ENCODE measurements at places on chromosomes 16 and 17. TPM values are rescaled to one million over a fixed set of nuclear protein-coding genes. Genes with fewer than 3 reads are reported as not detected.

GRCh38 chr17:67449065-67449464, 72.0 kb downstream of the PITPNC1 start:
- peaks cover 21% of the 10 kb centered on the region for H3K4me1 ChIP-seq
- H3K36me3 ChIP-seq = no peaks in the 10 kb centered on the region
- H3K27ac ChIP-seq = no peak overlapping the region
- no peak overlapping the region for H3K4me3 ChIP-seq
- DNase-seq = no peak
- no peaks in the 10 kb centered on the region for H3K27me3 ChIP-seq

GRCh38 chr16:502179-502943, 25.2 kb upstream of the CAPN15 start:
- DNase-seq = peak; percentile 63
- no peaks in the 10 kb centered on the region for H3K27me3 ChIP-seq
- no peak overlapping the region for H3K4me3 ChIP-seq
- peaks cover 35% of the 10 kb centered on the region for H3K36me3 ChIP-seq
- H3K4me1 ChIP-seq = no peaks in the 10 kb centered on the region

DNA sequence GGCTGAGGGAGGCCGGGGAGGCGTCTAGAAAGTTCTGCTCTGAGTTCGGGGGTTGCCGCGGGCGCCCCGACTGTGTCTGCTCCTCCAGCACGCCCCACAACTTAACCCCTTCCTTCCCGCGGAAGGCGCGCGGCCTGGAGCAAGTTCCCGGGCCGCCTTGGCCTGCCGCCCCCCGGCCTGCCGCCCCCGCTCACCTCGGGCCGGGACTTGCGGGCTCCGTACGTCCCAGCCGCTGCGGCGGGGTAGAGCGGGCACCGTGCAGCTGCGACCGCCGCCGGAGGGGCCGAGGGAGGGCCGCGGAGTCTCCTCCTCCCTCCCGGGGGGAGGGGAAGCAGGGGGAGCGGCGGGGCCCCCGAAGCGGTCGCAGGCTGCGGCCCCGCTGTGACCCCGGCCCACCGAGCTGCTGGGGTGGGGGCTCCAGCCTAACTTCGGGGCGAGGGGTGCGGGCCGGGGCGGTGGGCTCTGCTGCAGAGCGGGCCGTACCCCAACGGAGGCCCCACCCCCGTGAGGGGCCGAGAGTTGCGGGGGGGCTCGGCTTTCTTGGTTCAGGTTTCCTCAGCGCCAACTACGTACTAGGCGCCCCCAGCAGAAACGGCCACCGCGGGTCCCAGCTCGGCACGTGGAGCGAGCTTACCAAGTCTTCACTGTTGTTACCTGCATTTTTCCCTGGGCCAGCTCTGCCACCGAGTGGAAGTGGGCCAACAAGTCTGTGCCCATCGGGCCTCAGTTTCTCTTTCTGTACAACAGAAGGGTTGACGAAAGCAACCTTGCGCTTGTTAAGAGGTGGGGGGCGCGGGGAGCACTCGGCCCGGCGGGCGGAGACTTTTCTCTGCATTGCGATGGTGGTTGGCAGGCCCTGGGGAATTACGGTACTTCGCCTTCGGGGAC, at the start of gene CCDC102A:
TSS of gene CCDC102A (minus strand) at position 266 of the 888 bp plus-strand sequence. CDS start 7,394 bp downstream, outside the sequence.
- peak within 1 kb of the TSS; percentile 94 for H3K4me3 ChIP-seq
- H3K4me1 ChIP-seq = peaks cover 49% of the 10 kb centered on the region
- no peaks in the 10 kb centered on the region for H3K36me3 ChIP-seq
- peak within 1 kb of the TSS; percentile 94 for H3K27ac ChIP-seq
- peak; percentile 28 for DNase-seq
- no peaks in the 10 kb centered on the region for H3K27me3 ChIP-seq

DNA sequence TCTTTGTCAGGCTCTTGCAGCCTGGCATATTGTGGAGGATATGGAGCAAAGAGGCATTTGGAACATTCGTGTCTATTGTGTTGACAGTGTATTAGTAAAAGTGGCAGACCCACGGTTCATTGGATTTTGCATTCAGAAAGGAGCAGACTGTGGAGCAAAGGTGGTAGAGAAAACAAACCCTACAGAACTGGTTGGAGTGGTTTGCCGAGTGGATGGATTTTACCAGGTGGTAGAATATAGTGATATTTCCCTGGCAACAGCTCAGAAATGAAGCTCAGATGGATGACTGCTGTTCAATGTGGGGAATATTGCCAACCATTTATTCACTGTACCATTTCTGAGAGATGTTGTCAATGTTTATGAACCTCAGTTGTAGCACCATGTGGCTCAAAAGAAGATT, 44.5 kb downstream of the EFCAB13 start:
- DNase-seq = no peak
- no peak overlapping the region for H3K27ac ChIP-seq
- no peaks in the 10 kb centered on the region for H3K4me1 ChIP-seq
- no peak overlapping the region for H3K4me3 ChIP-seq
- H3K27me3 ChIP-seq = no peaks in the 10 kb centered on the region
- no peaks in the 10 kb centered on the region for H3K36me3 ChIP-seq

DNA sequence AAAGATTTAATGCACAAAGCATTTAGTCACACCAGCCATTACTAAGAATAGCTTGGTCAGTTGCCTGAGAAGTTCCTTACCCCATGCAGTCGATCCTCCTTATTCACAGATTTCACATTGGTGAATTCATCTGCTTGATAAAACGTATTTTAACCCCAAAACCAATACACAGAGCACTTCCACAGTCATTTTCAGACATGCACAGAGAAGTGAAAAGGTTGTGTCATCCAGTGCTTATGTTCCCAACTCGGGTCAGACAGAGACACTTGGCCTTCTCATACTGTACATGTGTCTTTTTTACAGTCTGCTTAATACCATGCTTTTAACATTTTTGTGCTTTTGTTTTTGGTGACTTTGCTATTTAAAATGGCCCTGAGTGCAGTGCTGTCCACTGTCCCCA, 219.7 kb downstream of the SPECC1 start:
- H3K4me1 ChIP-seq = peaks cover 11% of the 10 kb centered on the region
- H3K36me3 ChIP-seq = peaks cover 38% of the 10 kb centered on the region
- H3K4me3 ChIP-seq = no peak overlapping the region
- no peak for DNase-seq
- H3K27ac ChIP-seq = no peak overlapping the region
- H3K27me3 ChIP-seq = no peaks in the 10 kb centered on the region

DNA sequence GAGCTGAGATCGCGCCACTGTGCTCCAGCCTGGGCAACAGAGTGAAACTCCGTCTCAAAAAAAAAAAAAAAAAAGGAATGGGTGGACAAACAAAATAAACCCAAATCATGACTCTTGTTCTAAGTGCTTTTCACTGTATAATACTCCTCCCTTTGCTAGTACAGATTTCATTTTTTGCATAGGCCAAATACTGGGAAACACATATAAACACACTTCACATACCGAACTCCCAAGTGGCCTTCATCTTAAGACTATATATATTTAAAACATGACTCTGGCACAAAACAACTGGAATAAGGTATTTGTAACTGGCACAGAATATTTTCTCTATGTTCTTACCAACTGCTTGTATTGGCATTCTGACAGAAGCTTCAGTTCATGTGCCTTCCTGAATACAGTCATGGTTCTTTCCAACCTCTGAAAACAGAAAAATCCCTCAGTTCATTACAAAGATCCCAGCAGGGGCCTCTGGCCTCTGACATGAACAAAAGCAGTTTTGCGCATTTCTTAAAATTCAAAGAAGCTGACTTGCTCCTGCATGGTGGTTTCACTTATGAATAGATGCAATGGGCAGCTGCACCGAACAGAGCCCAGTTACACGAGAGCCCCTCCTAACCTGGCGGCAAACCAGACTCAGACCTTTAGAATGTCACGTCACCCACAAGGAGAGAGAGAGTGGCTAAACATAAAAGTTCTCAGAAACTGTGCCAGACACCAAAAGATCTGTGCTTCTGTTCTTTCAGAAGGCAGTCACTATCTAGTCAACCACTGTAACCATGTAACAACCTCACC, 19.1 kb upstream of the COPRS start:
- peaks cover 100% of the 10 kb centered on the region for H3K36me3 ChIP-seq
- no peaks in the 10 kb centered on the region for H3K4me1 ChIP-seq
- no peak overlapping the region for H3K27ac ChIP-seq
- H3K27me3 ChIP-seq = no peaks in the 10 kb centered on the region
- no peak for DNase-seq

GRCh38 chr17:76033139-76033538, 6.0 kb upstream of the EVPL start:
- H3K27ac ChIP-seq = no peak overlapping the region
- no peaks in the 10 kb centered on the region for H3K27me3 ChIP-seq
- no peak overlapping the region for H3K4me3 ChIP-seq
- DNase-seq = no peak

DNA sequence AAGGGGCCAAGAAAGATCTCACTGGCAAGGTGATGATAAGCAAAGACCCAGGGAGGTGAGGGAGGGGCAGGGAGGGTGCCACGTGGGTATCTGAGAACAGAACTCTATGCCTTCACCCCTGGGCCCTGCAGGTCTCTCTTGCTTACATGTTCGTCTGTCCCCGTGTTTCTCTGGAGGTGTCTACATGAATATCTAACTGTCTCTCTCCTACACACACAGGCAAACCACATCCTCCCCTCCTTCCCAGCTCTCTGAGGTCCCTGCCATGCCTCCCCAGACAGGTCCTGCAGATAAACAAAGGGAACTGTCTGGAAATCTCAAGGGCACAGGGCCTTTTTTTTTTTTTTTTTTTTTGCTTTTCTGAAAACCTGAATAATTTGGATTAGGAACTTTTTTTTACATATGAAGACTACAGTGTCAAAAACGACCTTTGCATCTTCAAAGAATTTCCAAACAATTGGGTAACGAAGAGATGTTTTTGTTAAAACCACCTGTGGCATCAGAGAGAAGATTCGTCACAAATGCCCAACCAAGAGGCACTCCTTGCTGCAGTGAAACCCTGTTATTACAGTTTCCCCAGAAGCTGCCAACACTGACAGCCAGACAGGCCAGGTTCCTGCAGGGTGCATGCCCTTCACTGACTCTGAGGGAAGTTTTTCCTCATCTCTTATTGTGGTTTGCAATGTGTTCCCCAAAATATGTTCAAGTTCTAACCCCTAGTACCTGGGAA, 17.8 kb downstream of the PLLP start:
- peaks cover 72% of the 10 kb centered on the region for H3K4me1 ChIP-seq
- H3K27me3 ChIP-seq = no peaks in the 10 kb centered on the region
- H3K36me3 ChIP-seq = peaks cover 2% of the 10 kb centered on the region
- H3K27ac ChIP-seq = peak overlapping the region; percentile 92
- peak; percentile 61 for DNase-seq

DNA sequence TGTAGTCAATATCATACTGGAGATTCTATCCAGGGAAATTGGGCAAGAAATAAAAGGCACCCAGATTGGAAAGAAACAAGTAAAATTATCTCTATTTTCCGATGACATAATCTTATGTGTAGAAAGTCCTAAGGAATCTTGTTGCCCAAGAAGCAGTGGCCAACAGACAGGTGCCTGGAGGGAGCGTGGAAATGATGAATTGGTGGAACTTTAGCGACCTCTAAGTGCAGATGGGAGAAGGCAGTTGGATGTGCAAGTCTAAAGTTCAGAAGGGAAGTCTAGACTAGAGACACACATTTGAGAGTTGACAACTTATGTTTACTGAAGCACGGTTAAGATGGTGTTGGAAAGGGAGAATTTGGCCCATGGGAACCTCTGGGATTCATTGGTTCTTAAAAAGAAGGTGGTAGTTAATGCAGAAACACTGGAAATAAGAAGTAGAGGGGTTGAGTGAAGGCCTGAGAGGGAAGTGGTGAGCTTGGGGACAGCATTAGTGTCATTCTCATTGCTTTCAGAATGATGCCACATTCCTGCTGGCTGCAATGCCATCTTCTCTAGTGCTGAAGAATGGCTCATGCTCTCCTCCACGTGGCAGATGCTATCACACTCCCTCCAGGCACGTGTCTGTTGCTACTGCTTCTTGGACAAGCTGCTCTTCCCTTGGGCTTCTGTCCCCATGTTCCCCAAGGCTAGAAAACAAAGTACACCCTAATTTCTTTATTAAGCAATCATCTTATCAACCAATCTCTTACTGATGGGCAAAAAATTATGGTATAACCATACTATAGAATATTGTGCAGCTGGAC, 24.0 kb downstream of the TAT start:
- no peaks in the 10 kb centered on the region for H3K4me1 ChIP-seq
- DNase-seq = no peak
- H3K27me3 ChIP-seq = no peaks in the 10 kb centered on the region
- no peaks in the 10 kb centered on the region for H3K36me3 ChIP-seq
- no peak overlapping the region for H3K4me3 ChIP-seq

GRCh38 chr16:50309156-50309526, 42.8 kb downstream of the ADCY7 start:
- H3K4me1 ChIP-seq = peaks cover 18% of the 10 kb centered on the region
- H3K4me3 ChIP-seq = no peak overlapping the region
- H3K27ac ChIP-seq = no peak overlapping the region
- peaks cover 39% of the 10 kb centered on the region for H3K36me3 ChIP-seq
- no peak for DNase-seq

GRCh38 chr16:30040221-30040620, 9.2 kb upstream of the TLCD3B start:
- H3K4me3 ChIP-seq = no peak overlapping the region
- H3K36me3 ChIP-seq = no peaks in the 10 kb centered on the region
- no peaks in the 10 kb centered on the region for H3K4me1 ChIP-seq
- H3K27ac ChIP-seq = no peak overlapping the region
- DNase-seq = no peak

GRCh38 chr17:67245694-67246402, 852 bp upstream of the HELZ start:
- peak overlapping the region; percentile 85 for H3K27ac ChIP-seq
- H3K36me3 ChIP-seq = no peaks in the 10 kb centered on the region
- H3K4me3 ChIP-seq = peak overlapping the region; percentile 99
- peak; percentile 79 for DNase-seq

DNA sequence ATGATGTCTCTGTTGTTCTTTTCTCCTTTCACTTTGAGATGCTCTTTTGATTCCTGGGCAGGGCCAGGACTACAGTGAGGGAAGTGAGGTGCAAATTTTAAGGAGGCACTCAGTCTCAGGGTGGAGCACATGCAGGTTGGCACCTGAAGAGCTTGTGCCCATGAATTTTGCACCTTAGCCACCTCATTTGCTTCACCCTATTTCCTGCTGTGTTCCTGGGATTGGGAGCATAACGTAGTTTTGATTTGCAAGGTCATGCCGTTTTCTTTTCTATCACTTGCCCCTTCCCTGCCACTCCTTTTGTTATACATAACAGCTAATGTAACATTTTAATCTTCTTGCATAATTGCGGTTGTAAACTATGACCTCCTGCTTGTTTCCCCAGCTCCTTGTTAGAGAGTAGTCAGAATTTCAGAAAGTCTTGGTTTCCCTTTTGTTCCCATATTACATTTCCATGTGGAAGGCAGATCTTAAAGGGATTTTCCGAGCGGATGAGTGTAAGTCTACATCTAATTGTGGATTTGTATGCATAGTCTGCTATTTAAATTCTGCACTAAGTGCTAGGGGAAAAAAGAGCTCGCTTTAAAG, 9.8 kb downstream of the PMFBP1 start:
- H3K4me3 ChIP-seq = no peak overlapping the region
- no peaks in the 10 kb centered on the region for H3K4me1 ChIP-seq
- H3K27ac ChIP-seq = no peak overlapping the region
- peak; percentile 31 for DNase-seq

- DNase-seq = no peak
- no peaks in the 10 kb centered on the region for H3K27me3 ChIP-seq
- H3K4me1 ChIP-seq = peaks cover 30% of the 10 kb centered on the region
- peak overlapping the region; percentile 93 for H3K27ac ChIP-seq
These were observed 7.0 kb upstream of the ZFHX3 start for GRCh38 chr16:73054813-73055482.

- peak overlapping the region; percentile 89 for H3K27ac ChIP-seq
- H3K36me3 ChIP-seq = peaks cover 52% of the 10 kb centered on the region
- DNase-seq = peak; percentile 75
- H3K27me3 ChIP-seq = no peaks in the 10 kb centered on the region
- peaks cover 56% of the 10 kb centered on the region for H3K4me1 ChIP-seq
- H3K4me3 ChIP-seq = peak overlapping the region; percentile 71
These were observed 705 bp downstream of the KRABD2 start for GRCh38 chr17:8375738-8376259.

The ABI3 gene
- total RNA-seq = 3.1 TPM

The MT1G gene
- total RNA-seq = 174 TPM

The TRAF7 gene
- total RNA-seq = 204 TPM

The RTN4RL1 gene
- total RNA-seq = not detected

The AHSP gene
- not detected for total RNA-seq
